ENCODE measurements at places on chromosomes 7 and 10. TPM values are rescaled to one million over a fixed set of nuclear protein-coding genes. Genes with fewer than 3 reads are reported as not detected.
A peak's percentile ranks its signal among the peaks of the same experiment; 100 is the strongest.

DNA sequence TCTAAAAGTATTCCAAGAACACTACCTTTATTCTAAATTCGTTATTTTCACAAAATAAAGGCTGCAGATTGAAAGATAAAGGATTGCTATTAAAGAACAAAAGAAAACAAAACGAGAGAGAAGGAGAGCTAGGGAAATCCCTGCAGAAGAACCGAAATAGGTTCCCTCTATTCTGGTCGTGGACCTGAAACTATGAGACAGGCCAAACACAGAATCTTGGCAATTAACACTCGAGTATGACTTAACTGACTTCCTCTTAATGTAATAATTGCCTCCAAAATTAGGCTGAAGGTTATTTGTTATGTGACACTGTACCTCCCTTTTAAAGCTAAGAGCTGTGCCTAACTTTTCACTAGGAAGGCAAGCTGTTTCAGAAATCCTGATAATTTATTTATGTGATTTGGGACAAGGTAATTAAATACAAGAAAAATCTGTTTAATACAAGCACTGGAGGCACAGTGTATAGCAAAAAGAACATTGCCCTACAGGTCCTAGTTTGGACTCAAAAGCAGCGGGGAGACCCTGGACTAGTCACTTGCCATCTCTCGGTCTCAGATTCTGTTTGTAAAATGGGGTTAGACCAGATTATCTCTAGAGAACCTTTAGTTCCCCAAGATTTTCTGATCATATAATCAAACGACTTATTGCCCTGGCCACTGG is 11.6 kb downstream of the NAMPT start:
- H3K27me3 ChIP-seq = no peaks in the 10 kb centered on the region
- peaks cover 99% of the 10 kb centered on the region for H3K36me3 ChIP-seq
- DNase-seq = no peak
- H3K4me1 ChIP-seq = peaks cover 15% of the 10 kb centered on the region
- H3K27ac ChIP-seq = no peak overlapping the region

The TMEM184A gene
- 11.1 TPM for polyA plus RNA-seq

DNA sequence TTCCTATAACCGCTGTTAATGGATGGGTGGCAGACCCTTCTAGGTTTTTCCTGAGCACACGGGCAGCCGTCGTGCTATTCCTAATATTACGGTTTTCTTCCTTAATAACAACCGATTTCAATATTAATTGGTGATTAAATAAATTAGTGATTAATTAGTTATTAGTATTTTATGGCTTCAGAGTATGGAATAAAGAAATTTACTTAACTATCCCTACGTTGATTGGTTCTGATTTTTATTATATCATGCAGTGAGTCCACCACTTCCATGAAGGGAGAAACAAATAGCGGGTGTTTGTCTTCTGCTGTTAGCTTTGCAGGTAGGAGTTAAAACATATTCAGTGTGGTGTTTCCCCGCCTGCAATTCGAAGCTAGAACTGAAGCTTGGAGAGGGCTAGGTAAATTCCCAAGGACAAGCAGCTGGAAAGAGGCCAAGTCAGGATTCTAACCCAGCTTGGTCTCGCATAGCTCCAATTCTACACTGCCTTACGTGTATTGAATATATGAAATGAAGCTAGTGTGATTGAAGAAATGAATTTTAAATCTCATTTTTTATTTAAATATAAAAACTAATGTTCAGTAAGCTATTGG is 928 bp upstream of the CSTF2T start:
- DNase-seq = no peak
- peak overlapping the region; percentile 95 for H3K4me3 ChIP-seq
- peaks cover 16% of the 10 kb centered on the region for H3K4me1 ChIP-seq
- no peaks in the 10 kb centered on the region for H3K27me3 ChIP-seq
- no peaks in the 10 kb centered on the region for H3K36me3 ChIP-seq

- H3K4me3 ChIP-seq = no peak overlapping the region
- H3K36me3 ChIP-seq = no peaks in the 10 kb centered on the region
These were observed 75.2 kb downstream of the CDH23 start for GRCh38 chr10:71471957-71472365.

DNA sequence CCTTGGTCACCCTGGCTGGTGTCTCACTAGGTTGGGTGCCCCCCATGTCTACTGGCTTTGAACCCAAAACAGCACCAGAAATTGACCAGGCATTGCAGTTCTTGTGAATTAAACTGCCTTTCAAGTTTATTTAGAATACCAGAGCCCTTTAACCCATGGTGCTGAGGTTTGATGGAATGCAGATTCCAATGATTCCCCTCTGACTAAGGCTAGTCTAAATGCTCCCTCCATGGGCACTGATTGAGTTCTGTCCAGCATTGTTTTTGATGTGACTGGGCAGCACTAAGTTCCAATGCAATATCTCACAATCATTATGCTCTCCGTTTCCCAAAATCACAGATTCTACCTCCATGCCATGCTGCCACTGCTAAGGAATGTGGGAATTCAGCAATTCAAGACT is 1047.4 kb upstream of the LRRN3 start:
- H3K36me3 ChIP-seq = no peaks in the 10 kb centered on the region
- DNase-seq = no peak
- H3K27me3 ChIP-seq = no peaks in the 10 kb centered on the region
- no peak overlapping the region for H3K27ac ChIP-seq
- no peaks in the 10 kb centered on the region for H3K4me1 ChIP-seq

The TET1 gene
- polyA plus RNA-seq = 0.33 TPM

Data from liver (tissue), 10 donors.